Cardiac fibroblast (primary cell): ENCODE measurements at places on chromosomes 3 and 15.
A peak's percentile ranks its signal among the peaks of the same experiment; 100 is the strongest.

DNA sequence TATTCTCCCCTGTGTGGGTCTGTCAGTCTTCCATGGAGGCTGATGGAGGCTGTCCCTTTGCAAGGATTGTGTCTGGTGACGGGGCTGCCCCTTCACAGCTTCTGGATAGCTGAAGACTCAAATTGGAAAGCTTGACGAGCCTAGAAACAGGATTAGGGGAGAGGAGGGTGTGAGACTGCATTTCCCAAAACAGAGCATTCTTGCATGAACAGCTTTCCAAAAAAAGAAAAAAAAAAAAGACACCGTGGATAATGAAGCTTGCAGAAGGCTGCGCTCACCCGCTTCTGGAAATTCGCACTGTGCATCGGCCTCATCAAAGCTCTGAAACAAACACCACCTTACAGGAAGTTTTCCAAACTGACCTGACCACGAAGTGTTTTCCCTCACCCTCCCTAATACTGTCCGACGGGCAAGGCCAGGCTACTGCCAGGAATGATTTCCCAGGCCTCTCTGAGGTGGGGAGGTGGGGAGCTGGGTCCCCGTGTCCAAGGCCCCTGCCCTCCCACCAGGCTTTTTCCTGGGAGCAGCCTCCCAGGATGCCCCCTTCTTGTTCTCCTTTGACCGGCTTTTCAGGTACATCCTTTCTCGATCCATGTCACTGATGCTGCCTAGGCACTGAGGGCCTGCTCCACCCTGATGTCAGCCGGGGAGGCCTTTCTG, 24.9 kb upstream of the MUC4 start:
- no peak for DNase-seq

DNA sequence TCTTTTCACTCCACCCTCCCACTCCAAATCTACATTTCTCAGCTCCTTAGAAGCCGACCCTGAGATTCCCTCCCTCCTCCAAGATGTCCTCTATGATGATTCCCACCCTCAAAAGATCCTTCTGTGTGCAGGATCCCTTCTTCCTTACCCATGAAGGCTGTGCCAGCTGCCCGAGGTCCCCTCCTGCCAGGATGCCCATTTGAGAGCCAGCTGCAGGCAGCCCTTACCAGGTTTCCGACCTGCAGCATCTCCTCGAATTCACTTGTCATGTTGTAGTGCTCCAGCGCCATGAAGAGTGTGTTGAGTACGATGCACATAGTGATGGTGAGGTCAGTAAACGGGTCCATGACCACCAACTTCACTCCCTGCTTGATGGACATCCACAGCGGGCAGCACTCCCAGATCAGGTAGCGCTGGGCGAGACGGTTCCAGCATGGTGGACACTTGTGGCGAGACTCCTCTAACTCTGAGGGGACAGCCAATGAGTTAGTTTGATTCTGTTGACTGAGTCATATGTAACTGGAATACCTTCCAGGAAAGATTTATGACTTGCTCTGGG, 51.9 kb downstream of the SCN5A start:
- DNase-seq: no peak

DNA sequence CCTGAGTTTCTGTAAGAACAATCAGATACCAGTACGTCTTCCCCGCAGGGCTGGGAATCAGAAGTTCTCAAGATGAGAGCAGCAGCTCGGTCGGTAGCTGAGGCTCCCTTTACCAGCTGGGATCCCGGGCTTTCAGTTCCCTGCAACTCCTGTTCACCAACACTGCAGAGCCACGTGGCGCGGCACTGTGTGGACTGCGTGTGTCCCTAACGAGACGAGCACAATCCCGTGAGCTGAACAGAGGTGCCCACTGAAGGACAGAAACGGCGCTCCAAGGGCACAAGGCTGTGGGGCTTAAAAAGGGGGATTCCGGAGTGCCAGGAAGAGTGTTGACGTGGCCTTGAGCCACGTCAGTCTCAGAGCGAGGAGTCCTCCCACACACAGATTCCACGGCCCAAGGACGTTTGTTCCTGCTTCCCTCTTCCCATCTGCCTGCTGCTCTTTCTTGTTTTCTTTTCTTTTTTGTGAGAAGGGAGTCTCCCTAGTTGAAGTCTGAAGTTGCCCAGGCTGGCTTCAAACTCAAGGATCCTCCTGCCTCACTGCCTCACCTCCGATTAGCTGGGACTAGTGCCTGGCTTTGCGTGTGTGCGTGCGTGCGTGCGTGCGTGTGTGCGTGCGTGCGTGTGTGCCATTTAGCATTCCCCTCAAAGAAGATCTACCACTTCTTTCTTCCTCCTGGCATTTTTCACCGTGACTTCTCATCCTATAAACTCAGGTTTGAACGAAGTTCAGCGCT, 37.1 kb upstream of the RPL35A start:
- peak; percentile 27 for DNase-seq

GRCh38 chr15:88904624-88905327, 8.4 kb downstream of the MFGE8 start:
- DNase-seq: peak; percentile 85

DNA sequence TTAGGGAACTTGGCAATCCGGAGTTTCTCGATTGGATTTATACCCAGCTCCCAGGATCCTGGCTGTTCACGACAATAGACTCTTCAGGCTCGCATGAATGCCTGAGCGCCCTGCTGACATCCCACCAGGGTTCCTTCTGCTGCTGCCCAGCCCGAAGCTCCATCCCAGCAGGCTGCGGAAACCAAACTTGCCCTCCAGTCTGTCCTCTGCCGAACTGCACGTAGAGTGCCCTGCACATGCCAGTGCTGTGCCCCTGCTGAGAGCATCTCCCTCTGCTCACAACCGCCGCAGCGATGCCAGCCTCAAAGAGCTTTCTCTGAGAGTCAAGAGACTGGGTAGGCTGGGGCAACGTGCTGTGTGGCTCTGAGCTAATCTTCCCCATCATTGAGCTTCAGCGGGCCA, 6.9 kb downstream of the ADAMTS7 start:
- DNase-seq: no peak

GRCh38 chr3:108412121-108412750, 98.2 kb downstream of the MYH15 start:
- no peak for DNase-seq

- no peak for DNase-seq
Measured at GRCh38 chr3:38165722-38166387, 518 bp downstream of the OXSR1 start.

DNA sequence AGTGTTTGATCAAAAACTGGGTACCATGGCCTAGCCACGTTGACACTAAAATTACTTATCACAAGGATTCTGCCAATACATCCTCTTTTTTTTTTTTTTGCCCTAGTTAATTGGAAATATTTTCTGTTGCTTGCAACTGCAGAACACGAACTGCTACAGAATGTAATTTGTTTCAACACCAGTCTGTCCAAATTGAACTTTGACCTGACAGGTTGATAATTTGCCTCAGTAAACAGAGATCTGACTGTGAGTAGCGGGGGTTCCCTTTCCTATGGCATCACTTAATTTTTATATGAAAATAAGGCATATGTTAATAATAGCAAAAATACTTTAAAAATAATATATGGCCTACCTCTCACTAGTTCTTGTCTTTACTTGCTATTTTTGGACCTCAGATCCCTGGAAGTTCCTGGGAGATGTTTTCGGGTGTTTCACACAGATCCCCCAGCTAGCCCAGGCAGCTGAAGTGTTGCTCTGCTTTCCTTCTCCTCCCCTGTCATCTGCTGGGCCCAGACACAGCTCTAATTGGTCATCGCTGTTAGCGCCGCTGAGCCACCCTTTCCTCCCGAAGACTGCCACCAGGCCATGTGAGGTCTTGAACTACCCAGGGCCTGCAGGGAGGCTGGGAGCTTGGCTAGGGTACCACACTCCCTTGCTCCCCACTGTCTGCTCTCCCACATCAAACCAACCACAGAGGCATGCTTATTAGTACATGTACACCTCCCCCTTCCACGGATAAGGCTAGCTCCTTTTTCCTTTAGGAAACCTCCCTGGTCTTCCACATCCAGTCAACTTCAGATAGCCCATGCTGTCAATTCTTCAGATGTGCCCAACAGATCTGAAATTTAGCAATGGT, 89.8 kb upstream of the RNF7 start:
- no peak for DNase-seq
